ENCODE measurements at places on chromosomes 12 and 14. TPM values are rescaled to one million over a fixed set of nuclear protein-coding genes. Genes with fewer than 3 reads are reported as not detected.

The TPH2 gene
- total RNA-seq: not detected

DNA sequence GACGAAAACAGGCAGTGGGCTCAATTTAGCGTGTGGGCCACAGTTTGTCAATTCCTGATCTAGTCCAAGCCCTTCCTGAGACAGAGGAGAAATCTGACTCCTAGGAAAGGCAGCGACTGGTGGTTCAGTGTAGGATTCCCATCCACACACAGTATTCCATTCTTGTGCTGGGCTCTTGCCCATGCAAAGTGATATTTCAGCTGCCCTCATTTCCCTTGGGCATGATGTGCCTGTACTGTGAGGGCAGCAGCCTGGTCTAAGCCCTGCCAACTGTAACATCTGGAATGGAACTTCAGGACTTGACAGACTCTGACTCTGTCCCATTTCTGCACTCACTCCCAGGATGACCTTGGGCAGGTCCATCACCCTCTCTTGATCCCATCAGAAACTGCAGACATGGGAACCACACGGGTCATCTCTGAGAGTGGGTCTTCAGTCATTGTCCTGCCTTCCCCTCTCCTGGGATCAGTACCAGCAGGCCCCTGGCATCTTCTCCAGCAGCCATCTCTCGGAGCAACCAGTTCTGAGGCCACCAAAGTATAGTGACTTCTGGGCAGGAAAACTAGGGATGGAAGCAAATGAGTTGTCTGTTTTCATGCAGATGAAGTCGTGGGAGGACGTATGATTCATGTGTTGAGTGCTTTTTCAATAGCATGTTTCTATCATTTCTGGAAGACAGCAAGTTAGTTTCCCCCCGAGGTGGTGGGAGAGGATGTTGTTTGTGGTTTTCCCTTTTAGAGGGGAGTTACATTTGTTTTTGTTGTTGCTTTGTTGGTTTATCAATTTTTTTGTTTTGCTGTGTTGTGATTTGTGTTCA lies 54.2 kb upstream of the BCL2L14 start:
- no peak for DNase-seq

GRCh38 chr12:93790472-93791152 lies 113.4 kb downstream of the CRADD start:
- DNase-seq: peak; percentile 34

GRCh38 chr14:97074856-97075255 lies 277.7 kb downstream of the VRK1 start:
- DNase-seq: no peak

- no peak for DNase-seq
These were observed 8.2 kb downstream of the HIF1A start for GRCh38 chr14:61703342-61704129.

- peak; percentile 40 for DNase-seq
These were observed 394 bp upstream of the AMIGO2 start for GRCh38 chr12:47079981-47080724.

GRCh38 chr12:52291267-52291935 lies at the start of gene KRT81:
TSS of gene KRT81 (minus strand) at chr12:52291534. CDS start at chr12:52291465, 69 bp downstream.
- no peak for DNase-seq

The EIF2B2 gene
- 20.6 TPM for total RNA-seq

DNA sequence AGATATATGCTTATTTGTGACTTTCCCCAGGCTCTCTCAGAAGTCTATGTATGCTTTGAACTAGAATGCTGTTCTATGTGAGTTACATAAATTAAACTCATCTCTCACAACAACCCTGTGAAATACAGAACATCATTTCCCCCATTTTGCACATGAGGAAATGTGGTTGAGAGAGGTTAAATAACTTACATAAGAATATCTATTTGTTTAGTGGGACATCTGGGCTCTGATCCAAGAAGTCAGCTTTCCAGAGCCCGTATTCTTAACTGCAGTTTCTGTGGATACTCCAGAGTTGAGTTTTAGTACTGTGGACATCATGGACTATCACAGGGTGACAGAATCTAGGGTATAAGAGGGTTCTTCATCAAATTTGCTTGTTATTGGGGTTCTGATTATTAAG lies 242.5 kb upstream of the ARHGAP5 start:
- DNase-seq: no peak

DNA sequence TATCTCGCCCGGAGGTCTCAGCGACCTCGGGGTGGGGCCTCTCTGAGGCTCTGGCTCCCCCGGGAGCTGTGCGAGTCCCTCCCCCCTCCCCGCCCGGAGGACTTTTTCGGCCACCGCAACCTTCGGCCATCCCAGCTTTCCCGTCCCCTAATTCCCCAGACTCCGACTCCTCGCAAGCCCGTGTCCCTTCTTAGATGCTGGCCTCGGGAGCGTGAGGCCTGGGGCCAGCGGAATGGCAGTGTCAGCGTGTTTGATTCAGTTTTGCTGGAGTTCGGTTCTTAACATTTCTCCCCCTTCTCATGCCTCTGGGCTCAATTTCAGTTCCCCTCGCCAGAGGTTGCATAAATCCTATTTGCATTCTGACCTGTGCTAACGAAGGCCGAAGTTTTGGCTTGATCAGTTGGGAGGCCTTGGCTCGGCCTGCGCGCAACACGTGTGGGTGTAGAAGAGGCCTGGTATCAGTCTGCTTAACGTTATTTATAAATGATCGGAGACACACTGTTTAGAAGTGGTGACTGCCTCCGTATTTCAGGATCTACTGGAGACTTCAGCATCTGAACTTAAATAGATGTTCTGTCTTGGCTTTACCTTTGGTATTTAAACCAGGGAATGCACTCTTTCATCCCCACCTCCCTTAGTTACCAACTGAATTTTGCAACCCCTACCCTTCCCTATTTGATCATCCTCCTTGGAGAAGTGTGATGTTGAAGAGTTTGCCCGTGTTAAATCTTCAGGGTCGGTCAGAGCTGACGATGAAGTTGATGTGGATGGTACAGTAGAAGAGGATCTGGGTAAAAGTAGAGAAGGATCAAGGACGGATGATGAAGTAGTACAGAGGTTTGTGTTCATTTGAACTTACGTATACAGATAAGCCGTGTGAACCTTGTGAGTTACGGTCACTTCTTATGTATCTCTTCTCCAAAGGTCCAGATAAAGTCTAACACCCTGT lies 851 bp downstream of the HSP90B1 start:
- DNase-seq: no peak

DNA sequence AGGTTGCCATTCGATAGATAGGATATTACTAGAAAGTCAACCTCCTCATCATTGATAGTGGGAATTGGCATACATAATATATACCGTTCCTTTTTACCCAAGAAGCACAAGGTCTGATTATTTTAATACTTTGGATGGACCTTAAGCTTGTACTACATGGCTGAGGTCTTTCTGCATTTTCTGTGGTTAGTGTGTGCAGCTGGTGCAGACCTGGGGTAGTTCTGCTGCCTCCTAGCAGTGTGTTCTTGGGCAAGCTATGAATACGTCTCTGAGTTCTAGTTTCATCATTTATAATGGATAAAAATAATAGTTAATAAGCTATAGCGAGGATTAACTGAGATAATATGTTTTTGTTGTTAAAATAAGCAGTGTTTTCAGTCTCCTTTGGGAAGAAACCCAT lies 2.2 kb downstream of the ZDHHC17 start:
- no peak for DNase-seq

GRCh38 chr12:117145597-117146154 lies 44.6 kb downstream of the FBXO21 start:
- no peak for DNase-seq

All from CD8-positive, alpha-beta T cell (primary cell).